SW 1271 (cell line): ENCODE measurements at places on chromosomes 2 and 18.

DNA sequence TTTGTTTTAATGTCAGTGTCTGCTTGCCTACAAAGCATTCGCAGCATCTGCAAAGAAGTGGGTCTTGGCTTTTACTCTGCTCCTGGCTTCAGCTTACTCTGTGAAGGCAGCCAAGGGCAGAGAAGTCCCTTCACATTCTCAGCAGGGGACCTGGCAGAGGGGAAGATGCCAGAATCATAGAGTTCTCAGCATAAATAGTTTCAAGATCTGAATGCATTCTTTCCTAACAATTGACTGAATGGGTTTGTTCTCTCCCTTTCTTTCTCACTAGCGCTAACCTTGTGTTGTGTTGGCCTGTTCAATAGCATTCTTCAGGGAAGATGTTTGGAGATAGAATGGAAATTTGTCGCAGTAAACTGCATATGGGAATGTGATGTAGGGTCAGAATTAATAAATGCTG lies 106.9 kb downstream of the FARSB start:
- no peak for DNase-seq

DNA sequence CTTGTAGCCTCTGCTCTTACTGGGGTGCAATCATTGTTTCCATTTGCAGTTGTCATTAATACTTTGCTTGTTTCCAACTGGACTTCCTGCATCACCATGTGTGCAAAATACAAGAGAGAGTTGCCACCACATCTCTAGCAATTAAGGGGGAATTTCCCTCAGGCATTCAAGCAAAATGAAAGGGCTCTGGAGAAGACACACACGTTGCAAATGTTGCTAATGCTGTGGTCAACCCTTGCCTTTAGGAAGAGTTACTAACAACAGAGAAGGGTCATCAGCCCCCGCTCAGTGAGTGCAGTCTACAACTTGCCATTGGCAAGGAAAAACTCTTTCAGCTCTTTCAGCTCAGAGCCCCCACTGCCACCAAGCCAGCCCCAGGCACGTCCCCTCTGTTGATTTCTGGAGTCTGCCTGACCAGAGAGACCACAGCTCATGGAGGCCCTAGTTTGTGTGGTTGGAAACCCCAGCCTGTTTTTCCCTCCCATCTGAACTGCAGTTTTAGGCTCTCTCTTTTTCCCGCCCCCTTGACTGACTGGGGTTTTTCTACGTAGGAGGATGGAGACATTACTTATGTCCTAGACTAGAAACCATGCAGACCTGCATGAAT lies 25.9 kb upstream of the GPR45 start:
- no peak for DNase-seq

GRCh38 chr2:31353179-31353578 lies 61.4 kb downstream of the XDH start:
- DNase-seq: no peak

DNA sequence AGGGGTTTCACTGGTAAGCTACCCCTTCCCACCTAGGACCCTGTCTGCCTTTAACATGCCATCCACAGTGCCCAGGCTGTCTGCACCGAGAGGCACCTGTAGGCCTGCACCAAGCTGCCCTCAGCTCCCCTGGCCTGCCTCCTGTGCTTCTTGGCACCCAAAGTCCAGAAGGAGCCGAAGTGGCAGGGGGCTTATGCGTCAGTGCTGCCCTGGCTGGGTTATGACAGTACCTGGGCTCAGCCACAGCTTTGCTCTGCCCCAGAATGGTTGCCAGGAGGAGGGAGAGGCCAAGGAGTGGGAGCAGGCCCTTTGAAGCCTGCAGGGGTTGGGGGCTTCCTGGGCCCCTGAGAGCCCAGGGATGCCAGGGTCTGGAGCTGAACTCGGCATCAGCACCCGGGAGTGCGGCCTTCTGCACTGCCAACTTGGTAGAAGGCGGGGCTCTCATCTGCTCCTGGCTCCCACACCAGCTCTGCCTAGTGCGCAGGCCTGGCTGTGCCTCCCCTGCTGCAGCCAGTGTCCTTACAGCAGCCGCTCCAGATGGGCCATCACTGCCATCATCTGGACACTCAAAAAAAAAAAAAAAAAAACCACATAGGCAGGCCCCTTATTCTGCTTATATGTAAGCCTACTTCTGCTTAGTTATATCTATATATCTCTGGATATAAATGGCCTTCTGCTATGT lies 155.4 kb downstream of the THSD7B start:
- no peak for DNase-seq

- DNase-seq: no peak
Measured at GRCh38 chr18:72122103-72122502, 422.0 kb downstream of the CBLN2 start.

- DNase-seq: no peak
Measured at GRCh38 chr2:105384216-105384615, 14.6 kb downstream of the FHL2 start.

- DNase-seq: no peak
Measured at GRCh38 chr2:213233438-213234330, 50.6 kb upstream of the SPAG16 start.

DNA sequence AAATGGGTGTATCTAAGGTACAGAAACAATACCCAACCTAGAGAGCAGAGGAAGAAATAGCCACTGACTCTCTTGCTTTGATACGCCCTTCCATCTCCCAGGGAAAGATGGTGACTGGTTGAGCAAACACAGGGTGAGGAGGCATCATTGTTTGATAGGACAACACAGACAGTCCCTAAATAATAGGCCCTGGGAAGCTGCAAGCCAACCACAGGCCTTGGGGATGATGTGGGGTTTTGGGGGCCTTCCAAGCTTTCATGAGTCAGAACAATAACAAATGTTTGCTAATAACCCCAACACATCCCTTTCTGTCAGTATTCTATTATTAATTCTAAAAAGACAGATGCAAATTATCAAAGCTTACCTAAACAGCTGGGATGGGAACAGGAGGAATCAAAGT lies 9.8 kb downstream of the LGALSL start:
- DNase-seq: no peak

- no peak for DNase-seq
Measured at GRCh38 chr18:22643731-22644130, 226.0 kb upstream of the CTAGE1 start.

DNA sequence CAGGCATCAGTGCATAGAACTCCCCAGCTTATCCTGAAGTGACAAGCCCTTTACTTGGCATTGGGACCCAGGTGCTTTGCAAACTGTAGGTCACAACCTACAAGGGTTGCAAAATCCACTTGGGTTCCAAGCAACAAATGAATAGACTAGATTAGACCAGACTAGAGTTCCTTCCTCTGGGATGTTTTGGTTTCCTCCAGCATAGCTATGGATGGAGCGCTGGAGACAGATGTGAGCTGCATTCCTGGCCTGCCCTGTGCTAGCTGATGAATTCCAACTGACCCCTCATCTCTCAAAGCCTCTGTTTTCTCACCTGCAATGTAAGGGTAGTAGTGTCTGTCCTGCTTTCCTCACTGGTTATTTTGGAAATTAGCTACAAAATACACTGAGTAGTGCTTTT lies 86.2 kb downstream of the NPAS2 start:
- DNase-seq: no peak

DNA sequence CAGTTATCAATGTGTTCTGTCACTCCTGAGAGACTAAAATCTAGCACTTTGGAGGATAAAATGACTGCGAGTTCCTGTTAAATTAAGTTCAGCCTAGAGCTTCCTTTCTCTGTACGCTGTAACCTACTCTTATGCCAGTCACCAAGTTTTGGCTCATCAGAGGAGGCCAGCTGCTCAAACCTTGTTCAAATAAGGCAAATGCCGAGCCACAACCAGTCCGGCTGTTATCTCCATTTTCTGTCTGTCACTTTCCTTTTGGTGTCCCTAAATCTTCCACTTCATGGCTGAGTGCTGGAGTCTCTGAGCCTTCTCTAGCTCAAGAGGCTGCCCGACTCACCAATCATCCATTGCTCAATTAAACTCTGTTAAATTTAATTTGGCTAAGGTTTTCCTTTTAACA lies 33.5 kb upstream of the PXDN start:
- no peak for DNase-seq

DNA sequence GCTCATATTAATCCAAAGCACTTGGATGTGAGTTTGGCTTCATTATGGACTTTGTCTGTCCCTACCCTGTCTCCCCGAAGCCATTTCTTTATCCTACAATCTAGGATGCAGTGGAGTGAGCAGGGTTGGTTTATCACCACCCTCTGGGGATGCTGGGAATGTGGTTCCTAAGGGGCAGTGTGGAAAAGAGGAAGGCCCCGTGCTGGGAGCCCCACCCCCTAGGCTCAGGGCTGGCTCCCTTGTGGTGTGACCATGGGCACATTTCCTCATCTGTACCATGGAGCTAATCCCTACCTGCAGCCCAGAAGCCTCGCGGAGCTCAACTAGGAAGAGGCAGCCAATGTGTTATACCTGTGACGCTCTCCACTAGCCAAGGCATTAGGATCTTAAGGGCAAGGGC lies 92.5 kb downstream of the TGOLN2 start:
- DNase-seq: no peak

DNA sequence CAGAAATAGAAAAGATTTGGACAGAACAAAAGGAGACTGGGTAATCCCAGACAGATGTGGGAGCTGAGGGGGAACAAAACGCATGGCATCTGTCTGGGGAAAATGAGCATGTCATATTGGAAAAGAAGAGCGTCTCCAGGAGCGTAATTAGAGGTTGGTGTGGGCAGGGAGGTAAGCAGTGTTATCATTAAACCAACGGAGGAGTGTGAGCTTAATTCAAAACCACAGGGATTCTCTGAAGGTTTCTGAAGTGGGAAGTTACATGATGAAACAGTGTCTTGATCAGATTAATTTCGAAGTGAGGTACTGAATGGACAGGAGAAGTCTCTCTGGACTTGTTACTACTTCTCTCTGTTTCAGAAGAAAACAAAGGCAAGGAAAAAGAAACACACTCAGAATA lies 53.3 kb downstream of the DTNB start:
- DNase-seq: no peak

DNA sequence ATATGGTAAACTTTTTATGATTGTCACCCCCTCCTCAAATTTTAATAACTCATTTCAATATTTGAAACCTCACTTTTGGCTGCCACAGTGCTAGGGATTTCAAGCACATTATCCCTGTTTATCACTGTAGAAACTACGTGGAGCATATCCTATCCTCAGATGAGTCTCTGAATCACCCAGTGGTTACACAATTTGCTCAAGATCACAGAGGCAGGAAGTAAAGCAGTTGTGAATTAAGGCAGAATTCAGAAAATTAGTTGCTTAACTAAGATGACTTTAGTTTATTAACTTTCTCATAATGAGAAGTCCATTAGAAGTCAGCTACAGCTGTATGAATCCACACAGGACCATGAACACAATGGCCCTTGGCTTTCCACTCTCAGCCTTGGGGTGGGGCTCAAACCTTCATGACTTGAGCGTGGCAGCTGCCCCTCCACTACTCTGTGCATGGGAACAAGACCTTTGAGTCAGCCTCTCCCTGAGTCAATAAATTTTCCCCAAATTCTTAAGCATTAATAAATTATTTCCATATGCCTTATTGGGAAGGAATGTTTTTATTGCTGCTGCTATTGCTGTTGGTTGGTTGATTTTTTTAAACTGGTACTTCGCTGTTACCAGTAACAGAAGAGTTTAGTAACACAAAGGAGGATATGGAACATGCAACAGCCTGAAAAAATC lies 369.0 kb downstream of the CBLN2 start:
- no peak for DNase-seq

DNA sequence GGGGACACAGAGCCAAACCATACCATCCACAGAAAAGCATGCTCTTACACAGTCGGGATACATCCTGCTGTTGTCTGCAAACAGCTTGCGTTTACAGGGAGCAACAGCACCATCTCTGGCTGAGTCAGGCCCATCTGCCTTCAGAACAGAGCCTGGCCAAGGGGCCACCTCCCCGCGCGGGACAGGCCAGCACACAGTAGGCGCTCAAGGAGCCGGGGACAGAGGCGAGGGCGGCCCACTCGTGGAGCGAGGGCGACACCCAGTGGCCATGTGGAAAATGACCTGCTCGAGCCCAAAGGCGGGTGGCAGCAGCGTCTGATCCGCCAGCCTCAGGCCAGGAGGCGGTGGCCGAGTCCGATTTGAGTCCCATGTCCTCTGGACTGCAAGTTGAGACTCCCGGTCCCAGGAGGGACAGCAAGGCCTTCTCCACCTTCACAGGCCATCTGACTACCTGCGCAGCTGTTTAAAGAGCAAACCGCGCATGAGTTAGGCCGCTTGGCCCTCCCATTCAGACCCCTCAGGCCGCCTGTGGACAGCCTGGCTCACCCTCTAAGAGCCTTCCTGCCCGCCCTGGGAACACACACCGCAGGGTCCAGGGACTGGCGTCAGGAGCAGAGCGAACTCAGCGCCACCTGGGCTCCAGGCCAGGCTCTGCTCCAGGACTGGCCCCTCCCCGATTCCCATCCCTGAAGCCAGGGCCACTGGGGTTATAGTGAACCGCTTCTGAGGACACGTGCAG lies 38.3 kb downstream of the TTC32 start:
- DNase-seq: peak; percentile 30

GRCh38 chr2:238113611-238114010 lies 13.5 kb downstream of the ESPNL start:
- DNase-seq: no peak

DNA sequence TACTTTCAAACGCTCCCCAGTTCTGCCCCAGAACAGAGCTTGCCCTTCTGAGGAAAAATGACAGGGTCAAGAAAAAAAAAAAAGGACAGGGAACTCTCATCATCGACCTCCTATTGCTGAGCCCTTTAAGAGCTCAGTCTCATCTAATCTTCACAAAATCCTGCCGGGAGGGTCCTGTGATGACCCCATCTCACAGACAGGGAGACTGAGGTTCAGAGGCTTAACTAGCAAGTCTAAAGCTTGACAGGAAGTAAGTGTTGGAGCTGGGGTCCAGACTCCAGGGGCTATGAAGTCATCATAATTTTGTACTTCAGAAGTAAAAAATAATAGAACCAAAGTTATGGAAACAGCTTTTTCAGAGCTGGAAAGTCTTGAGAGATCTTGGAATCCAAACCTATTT lies 171.1 kb upstream of the MYCN start:
- no peak for DNase-seq

GRCh38 chr2:88067598-88067997 lies at the start of gene SMYD1:
SMYD1 (plus strand) TSS chr2:88067825; CDS start chr2:88067865, 40 bp downstream.
- DNase-seq: no peak

DNA sequence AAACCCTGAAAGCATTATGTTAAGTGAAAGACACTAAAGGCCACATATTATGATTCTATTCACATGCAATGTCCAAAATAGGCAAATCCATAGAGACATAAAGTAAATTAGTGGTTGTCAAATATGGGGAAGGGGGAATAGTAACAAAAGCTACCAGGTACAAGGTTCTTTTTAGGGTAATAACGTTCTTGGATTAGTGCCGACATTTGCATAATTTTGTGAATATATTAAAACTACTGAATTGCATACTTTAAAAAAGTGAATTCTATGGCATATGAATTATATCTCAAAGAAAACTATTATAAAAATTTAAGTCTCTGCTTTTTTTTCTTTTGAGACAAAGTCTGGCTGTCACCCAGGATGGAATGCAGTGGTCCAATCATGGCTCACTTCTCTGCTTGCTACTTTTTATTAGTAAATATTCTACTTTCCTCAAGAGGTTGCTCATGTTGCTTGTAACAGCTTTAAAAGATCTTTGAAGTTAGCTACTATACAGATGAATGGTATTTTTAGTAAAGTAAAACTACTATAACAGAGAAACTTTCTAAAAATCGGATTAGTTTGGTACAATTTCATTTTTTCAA lies 2.5 kb downstream of the SESTD1 start:
- no peak for DNase-seq
